ENCODE measurements at places on chromosomes 12 and 14.

GRCh38 chr12:1843641-1844005 is 23.3 kb downstream of the LRTM2 start:
- no peak for DNase-seq

- DNase-seq = no peak
Observed at GRCh38 chr14:99318959-99319295, 46.9 kb upstream of the BCL11B start.

DNA sequence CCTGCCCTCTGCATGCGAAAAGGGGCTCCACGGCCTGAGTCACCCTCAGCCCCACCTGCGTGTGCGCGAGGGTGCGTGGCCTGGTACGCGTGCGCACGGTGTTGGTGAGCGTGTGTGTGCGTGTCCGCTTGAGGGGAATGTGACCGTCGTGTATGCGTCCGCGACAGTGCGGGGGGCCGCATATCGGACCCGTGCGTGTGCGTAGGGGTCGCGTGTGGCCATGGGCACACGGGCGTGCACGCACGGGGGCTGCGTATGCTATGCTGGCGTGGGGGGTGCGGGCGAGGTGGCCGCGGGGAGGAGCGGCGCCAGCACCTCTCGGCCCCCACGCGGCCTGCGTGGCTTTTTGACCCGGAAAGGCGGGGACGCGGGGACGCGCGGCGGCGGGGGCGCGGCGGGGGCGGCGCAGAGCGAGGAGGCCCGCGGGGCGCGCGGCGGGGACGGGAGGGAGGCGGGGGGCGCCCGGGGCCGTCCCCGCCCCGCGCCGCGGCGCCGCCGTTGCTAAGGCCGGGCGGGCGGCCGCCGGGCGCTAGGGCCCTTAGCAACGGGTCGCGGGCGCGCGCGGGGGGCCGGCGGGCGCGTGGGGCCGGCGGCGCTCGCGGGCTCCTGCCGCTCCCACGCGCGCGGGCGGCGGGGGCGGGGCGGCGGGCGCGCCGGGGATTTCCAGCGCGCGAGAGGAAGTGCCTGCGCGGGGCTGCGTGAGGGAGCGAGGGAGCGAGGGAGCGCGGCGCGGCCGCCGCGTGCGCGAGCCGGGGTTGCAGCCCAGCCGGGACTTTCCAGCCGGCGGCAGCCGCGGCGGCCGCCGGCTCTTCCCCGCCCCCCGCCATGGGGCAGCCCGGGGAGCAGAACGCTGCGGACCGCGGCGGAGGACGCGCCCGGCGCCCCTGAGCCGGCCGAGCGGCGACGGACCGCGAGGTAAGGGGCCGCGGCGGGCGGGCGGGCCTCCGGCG is at the start of gene TRAF3:
Gene TRAF3, plus strand, starts transcription at position 689 of the 950 bp plus-strand sequence. CDS start 92,753 bp downstream, outside the sequence.
- DNase-seq = no peak

GRCh38 chr14:42715316-42715715 is 1108.6 kb downstream of the LRFN5 start:
- DNase-seq = no peak

GRCh38 chr12:114784526-114784925 is 100.6 kb upstream of the TBX3 start:
- DNase-seq = no peak

- no peak for DNase-seq
Observed at GRCh38 chr14:48333221-48333920, 658.0 kb upstream of the MDGA2 start.

- DNase-seq = no peak
Observed at GRCh38 chr12:22527999-22528398, 16.3 kb downstream of the C2CD5 start.

DNA sequence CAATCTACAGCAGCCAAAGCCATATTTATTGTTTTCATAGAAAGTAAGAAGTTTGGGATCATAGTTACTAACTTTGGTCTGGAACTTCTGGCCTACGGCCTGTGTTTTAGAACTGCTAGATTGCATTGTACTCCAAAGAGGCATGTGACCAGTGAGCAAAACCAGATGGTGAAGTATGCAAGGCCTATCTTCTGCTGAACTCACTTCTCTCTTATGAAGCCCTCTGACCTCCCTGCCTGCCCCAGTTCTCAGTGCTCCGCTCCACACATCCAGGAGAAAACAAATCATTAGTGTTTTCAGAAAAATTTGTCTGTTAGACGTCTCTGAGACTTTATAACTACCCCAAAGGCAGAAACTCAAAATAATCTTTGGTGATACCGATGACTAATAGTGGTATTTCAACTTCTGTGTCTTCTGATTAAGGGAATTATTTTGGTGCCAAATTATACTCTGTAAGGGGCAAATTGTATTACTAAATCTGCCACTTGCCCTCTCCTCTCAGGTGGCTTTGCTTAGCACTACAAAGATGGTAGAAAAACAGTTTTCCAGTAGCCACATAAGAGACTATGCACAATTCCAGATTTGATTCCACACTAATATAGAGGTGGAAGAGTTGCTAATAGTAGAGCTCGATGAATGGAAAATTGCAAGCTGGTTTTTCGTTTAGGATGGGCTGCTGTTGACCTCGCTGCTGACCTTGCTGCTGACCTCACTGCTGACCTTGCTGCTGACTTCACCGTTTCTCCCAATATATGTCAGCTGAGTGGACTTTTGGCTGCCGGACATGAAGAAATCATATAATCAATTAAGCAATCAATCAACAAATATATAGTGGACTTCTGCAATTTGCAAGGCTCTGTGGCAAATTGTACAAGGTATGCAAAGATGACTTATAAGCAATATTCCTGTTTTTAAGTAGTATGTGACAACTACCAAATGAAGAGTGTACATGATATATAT is 147.5 kb downstream of the KITLG start:
- no peak for DNase-seq

GRCh38 chr12:132632521-132633228 is 14.1 kb downstream of the P2RX2 start:
- DNase-seq = no peak

GRCh38 chr12:31007153-31007495 is 66.5 kb upstream of the DDX11 start:
- DNase-seq = no peak

- DNase-seq = no peak
Observed at GRCh38 chr12:51766067-51766676, 82.3 kb downstream of the FIGNL2 start.

DNA sequence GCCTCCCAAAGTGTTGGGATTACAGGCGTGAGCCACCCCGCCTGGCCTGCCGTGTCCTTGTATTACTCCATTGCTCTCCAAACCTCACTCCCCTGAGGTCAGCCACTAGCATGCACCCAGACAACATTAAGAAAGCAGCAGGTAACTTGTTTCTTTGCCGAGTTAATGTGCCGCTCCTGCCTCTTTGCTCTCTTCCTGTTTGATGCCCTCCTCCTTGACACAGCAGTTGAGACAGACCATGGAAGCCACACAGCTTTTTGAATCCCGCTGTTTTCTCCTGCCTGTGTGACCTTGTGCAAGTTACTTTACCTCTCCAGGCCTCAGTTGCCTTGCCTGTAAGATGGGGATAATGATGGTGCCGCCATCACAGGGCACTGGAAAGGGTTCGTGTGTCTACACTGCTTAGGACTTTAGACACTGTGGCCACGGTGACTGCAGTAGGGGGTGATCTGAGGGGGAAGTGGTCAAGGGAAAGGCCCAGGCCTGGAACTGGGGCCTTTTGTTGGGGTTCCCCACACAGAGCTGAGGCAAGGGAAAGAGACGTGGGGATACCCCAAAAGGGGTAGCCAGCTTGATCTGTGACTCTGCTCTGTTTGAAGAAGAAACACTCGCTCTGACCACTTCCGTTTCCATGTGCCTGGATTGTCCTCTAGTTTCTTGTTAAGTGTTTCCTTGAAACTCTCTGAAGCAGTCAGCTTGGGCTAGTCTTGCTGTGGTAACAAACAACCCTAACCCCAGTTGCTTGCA is 69.3 kb downstream of the RIN3 start:
- DNase-seq = no peak

GRCh38 chr12:124469193-124469888 is 98.1 kb downstream of the NCOR2 start:
- no peak for DNase-seq

DNA sequence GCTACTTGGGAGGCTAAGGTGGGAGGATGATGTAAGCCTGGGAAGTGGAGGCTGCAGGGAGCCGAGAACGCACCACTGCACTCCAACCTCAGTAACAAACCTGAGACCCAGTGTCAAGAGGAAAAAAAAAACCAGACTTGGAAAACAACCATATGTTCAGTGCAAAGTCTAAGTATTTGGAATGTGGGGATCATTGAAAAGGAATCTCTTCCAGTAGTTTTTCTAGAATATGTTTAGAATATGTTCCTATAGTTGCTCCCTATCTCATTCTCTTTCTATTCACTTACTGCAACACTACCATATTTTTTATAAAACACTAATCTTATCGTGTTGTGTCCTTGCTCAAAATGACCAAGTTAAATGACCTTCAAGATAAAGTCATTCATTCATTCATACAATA is 423.5 kb upstream of the SOX5 start:
- no peak for DNase-seq

- no peak for DNase-seq
Observed at GRCh38 chr12:52258335-52258901, 16.0 kb upstream of the KRT86 start.

DNA sequence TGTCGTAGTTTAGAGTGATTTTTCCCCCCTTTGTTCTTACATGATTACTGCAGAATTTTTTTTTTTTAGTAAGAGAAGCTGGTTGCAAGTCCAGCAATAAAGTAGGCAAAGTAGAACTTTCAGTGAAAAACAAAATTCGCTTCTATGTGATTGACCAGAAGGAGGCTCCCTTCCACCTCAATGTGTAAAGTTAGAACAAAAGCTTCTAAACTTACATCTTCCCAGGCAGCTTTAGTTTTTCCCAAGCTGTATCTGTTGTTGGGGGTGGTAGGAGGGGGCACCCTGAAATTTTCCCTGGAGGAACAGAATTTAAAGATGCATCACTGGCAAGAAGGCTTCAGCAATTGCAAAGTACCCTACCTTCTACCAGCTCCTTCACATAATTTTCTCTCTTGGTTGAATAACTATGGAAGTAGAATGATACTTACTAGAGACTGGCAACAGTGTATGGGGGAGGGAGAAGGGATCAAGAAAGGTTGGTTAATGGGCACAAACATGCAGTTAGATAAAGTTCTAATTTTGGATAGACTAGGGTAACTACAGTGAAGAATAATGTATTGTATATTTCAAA is 87.3 kb upstream of the E2F7 start:
- no peak for DNase-seq

GRCh38 chr12:58069268-58069963 is 128.0 kb downstream of the ATP23 start:
- DNase-seq = no peak

DNA sequence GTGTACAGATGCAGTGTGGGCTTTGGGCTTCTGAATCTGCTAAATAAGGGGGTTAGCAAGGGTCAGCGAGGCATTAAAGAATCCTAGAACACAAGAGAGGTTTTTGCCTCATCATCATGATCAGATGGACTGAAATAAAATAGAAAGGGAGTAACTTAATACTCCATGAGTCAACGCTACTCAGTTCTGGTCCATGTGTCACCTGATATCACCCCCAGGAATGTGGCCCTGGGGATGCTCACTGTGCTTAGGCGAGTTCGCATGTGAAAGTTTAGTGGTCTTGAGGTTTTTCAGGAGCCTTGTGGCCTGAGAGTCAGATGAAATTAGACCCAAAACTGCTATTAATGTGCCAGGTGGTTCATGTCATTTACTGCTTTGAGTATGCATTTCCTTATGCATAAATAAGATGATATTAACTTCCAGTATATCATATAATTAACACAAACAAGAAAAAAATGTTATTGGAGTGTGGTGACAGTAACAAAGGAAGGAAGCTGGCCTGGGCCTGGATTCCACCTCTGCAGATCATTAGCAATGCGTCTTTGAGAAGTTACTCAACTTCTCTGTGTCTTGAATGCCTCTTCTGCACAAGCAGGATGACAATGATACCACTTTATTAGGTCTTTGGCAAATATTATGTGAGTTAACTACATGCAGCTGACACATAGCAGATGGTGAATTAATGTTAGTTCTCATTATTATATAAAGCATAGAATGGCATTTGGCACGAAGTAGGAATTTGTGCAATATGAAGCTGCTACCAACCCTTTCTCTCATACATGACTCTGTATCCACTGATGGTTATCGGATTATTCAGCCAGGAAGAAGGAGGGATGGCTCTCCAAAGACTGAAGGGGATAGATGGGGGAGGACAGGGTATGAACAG is 1272.6 kb downstream of the AACS start:
- DNase-seq = no peak

GRCh38 chr12:73665193-73665592 is 872.4 kb upstream of the ATXN7L3B start:
- no peak for DNase-seq

DNA sequence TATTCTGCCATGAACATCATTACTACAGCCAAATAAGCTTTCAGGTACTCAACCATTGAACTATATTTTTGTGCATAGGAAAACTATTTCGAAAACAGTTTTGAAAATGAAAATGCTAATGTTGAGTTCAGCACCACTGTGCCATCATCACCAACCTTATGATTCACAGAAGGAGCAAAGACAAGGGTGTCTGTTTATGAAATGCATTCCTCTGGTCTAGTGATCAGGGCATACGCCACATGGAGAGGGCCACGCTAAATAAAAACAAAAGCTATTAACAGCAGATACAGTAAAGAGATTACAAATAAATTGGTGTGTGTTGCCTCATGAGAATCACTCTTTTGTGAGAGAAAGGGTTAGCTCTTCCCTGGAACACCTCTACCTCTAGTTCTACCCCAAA is 43.2 kb upstream of the BMAL2 start:
- DNase-seq = no peak

DNA sequence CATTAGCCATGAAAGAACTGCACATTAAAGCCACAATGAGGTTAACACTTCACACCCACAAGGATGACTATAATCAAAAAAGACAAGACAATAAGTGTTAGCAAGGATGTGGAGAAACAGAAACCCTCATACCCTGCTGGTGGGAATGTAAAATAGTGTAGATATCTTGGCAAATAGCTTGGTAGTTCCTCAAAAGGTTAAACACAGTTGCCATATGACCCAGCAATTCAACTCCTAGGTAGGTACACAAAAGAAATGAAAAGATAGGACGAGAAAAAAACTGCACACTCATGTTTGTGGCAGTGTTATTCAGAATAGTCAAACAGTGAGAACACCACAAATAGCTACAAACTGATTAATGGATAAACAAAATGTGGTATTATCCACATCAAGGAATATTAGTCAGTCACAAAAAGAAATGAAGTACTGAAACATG is 93.5 kb downstream of the ATXN2 start:
- no peak for DNase-seq

DNA sequence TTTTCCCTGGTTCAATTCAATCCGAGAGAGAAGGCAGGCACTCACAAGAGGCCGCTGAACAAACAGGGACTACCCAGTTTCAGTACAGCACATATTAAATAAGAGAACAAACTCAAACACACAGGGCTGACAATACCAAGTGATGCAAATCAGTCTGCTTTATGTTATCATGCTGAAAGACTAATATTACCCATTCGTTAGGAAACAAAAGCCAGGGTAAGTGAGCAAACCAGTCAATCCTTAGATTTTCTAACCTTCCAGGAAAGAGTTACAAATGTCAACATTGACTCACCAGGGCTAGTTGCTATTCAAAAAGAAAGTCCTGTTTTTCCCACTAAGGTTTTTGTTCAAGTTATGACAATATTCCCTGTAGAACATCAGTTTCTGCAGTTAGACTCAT is 246.2 kb downstream of the C12orf42 start:
- DNase-seq = peak; percentile 34

GRCh38 chr14:28461389-28461788 is 305.2 kb upstream of the FOXG1 start:
- no peak for DNase-seq
